ENCODE measurements at places on chromosomes 13 and 19.
A peak's percentile ranks its signal among the peaks of the same experiment; 100 is the strongest.

DNA sequence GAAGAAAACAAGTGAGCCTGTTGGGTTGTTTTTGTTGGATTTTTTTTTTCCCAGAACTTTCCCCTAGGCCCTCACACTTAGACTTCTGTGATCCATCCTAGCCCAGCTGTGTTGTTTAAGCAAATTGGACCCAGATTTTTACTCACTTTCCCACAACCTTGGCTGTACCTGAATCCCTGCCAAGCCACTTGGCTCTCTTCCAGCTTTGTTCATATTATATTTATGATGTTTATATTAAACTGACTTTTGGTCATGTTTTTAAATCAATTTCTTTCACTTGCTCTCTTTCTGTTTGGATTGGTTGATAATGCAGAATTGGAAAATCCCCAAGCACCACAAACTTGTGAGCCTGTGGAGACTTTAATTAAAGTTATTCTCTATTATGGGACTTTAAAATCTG, 16.6 kb downstream of the OLFM4 start:
- no peak for DNase-seq

DNA sequence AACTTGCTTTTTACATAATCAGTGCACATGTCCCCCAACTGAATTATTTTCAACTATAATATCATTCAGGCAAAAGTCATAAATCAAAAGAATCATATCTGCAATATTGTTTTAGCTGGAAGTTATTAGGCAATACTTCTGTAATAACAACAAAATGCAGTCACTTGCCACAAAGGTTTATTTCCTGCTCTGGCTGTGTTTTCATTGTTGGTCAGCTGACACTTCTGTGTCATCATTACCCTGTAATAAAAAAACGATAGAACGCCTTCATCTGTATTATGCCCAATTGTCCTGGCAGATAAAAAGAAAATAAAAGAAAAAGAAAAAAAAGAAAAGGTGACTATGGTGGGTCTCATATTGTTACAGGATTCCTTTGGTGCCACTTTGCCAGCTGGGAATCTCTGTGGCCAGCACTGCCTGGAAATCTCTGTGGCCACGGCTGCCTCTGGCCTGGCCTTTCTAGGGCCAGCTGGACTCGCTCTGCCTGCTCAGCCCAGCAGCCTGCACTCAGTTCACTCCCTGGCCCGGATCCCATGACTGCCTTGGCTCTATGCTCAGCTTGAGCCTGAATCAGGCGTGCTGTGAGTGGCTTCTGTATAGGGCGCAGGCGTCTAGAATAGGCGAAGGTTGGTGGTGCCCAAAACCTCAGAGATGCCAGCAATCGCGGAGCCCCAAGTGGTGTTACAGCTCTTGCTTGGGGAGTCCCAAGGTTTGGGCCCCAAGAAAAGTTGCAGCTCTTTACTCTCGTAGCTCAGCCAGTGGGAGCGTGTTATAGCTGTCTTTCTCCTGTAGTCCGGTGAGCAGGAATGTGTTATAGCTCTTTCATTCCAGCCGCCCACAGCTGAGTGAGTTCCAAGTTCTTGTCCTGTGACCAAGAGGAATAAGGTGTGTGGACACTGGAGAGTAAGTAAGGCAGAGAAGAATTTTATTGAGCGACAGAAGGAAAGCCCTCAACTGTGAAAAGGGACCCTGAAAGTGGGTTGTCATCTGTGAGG, 1227.1 kb downstream of the SLITRK1 start:
- no peak for DNase-seq

GRCh38 chr13:74771964-74772363, 637.8 kb upstream of the KLF12 start:
- DNase-seq: no peak

GRCh38 chr13:67971291-67971690, 741.2 kb upstream of the PCDH9 start:
- DNase-seq: no peak

- DNase-seq: peak; percentile 9
Measured at GRCh38 chr13:109998684-109999533, 212.5 kb upstream of the IRS2 start.

- DNase-seq: no peak
Measured at GRCh38 chr13:100941377-100942368, 267.1 kb upstream of the TMTC4 start.

- DNase-seq: no peak
Measured at GRCh38 chr13:26052337-26052736, 521 bp upstream of the SHISA2 start.

DNA sequence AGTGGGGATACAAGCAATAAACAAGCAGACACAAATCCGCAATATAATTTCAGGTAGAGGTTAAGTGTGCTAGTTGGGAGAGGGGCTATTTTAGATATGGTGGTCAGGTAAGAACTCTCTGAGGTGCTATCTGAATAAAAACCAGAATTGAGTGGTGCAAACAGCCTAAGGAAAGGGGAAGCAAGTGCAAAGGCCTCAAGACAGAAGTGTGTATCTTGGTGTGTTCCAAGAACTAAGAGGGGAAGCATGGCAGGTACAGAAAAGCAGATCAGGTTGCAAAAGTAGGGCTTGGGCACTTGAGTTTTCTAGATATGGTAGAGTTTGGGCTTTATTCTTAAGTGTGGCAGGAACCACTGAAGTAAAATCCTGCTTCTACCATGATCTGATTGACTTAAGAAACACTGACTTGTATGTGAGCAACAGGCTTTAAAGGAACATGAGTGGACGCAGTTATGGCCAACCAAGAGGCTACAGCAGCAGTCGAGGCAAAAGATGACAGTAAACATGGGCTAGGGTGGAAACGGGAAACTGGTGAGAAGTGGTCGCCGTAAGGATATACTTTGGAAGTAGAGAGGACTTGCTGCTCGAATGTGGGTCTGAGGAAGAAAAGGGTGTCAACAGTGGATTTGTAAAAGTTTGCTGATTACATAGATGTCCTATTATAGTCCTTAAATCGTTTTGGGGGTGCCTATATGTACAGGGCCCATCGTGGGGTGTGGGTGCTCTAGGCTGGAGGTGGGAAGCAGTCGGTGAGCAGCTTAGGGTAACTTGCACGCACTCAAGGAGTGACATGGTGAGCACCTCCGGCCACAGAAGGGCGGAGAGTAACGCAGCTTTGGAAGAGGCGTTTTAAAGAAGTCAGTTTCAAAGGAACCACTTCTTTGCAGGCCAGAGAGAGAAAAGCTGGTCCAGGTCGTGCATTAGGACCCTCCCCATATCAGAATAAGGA, 677 bp downstream of the TGDS start:
- no peak for DNase-seq

- DNase-seq: no peak
Measured at GRCh38 chr19:2560369-2560768, 84.4 kb downstream of the GADD45B start.

- no peak for DNase-seq
Measured at GRCh38 chr13:90103099-90103784, 1244.2 kb upstream of the MIR17HG start.

DNA sequence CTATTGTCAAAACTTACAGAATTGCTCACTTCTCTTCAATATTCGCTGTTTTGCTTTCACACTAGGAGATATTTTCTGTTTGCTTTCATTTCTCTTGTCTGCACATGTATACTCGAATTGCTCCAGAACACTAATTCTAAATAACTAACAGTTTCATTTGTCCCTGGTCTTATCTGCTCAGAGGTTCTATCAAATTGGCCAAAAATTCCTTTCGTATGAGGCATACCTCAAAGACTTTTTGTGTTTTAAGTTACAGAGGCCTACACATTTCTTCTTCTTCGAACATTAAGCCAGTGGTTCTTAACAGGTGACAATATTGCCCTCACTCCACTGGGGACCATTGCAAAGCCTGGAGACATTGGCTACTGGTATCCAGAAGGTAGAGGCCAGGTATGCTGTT, 1314.6 kb downstream of the EFNB2 start:
- DNase-seq: no peak

DNA sequence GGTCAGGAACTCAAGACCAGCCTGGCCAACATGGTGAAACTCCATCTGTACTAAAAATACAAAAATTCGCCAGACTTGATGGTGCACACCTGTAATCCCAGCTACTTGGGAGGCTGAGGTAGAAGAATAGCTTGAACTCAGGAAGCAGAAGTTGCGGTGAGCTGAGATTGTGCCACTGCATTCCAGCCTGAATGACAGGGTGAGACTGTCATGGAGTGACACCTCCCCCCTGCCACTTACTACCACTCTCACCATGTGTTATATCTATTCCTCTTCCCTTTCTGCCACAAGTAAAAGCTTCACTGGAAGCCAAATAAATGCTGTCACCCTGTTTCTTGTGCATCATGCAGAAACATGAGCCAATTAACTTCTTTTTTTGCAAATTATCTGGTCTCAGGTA, 10.6 kb upstream of the CEACAM4 start:
- no peak for DNase-seq

DNA sequence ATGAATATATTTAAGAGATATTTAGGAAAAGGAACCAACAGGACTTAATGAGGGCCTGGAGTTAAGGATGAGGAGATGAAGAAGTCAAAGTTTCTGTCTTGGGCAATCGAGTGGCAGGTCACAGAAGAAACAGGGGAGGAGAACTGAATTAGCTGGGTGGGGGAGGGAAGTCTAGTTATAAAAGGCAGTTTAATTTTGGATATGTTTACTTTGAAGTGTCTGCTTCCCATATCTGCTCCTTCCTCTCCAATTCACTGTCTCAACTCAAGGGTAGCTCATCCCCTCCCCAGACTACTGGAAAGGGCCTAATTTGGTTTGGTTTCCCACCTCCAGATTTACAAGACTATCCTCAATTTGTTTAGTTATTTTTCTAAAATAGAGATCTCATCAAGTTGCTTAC, 195.9 kb downstream of the VWA8 start:
- no peak for DNase-seq

GRCh38 chr13:33388286-33388998, 102.9 kb upstream of the STARD13 start:
- DNase-seq: no peak

DNA sequence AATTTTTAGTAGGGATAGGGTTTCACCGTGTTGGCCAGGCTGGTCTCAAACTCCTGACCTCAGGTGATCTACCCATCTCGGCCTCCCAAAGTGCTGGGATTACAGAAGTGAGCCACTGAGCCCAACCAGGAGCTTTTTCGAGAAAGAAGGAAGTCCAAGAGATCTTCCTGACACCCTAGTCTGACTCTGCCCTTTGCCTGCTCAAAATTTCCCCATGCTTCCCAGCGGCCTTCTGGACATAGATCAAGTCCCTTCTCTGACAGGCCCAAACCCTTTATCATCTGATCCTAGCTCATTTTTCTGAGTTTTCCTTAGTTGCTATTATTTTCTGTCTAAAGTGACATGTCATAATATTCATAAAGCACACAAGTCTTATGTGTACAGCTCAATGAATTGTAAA, 1.5 kb upstream of the BAX start:
- no peak for DNase-seq

DNA sequence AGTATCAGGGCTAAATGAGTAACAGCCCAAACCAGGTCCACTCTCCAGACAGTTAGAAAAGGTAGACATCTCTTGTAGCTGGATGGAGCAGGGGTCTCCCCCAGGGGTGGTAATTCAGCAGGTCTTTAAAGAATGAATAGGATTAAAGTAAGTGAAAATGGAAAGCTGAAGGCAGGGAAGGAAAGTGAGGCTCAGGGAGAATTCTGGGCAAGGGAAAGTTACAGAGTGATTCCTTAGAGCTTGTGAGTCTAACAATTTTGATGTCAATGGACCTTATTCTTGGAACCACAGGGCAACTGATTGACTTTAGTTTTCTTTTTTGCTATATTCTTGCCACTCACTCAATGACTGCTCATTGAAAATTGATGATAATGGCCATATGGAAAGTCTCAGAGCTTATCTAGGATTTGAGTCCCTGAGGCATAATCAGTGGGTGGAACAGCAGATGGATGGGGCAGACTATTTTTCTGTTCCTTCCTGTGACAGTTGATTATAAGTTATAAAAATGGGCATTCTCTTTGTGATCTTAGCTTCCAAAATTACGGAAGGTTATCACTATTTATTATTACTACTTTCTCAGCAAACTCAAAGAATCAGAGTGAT, 76.9 kb downstream of the LRCH1 start:
- DNase-seq: no peak

GRCh38 chr13:37385248-37385647, 213.3 kb downstream of the POSTN start:
- DNase-seq: no peak

DNA sequence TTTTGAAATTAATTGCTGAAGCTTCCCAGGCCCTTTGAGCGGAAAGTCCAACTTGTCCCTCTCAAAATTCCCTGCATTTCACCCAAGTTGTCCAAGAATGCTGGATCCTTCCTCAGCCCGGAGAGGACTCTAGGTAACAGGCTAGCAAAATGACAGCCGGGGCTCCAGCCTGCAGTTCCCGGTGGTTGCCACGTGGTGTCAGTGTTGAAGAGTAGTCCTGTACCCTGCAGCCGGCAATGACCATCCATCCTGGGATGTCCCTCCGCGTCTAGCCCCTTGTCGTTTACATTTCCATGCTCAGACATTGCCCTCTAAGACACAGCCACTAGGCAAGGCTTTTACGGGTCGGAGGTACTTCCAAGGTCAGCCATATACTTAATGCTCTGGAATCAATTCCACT, 31.4 kb upstream of the MTIF3 start:
- no peak for DNase-seq

DNA sequence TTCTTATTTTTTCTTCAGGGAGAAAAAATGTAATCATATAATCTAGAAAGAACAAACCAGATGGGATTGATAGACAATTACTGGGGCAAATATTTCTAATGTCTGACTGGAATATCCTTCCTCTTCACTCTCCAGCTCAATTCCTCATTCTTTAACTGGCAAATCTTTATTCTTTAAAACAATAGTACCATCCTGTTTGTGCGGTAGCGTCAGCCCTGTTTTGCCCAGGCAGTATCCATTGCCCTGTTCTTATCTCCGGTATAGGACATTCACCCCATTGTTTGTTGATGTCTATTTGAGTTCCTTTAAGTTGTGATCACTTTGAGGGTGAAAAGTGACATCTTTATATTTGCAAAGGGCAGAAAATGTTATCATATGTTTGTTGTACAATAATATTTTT, 185.4 kb downstream of the POSTN start:
- no peak for DNase-seq

- DNase-seq: no peak
Measured at GRCh38 chr13:111512707-111513106, 192.3 kb downstream of the TEX29 start.

DNA sequence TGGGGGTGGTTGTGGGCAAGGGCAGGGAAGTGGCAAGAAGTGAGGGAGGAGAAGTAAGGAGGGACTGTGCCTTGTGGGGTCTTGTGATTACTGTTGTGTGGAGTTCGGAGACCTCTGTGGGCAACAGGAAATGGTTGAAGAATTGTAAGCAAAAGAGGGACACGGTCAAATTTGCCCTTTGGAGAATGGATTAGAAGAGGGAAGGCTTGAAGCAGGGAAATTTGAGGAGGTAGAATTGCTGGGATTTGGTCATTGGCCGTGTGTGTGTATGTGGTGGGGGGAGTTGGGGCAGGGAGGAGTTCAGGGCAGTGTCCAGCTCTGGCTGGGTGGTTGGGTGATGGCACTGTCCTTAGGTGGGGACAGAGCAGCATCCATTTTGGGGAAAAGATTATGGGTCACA, 3.6 kb downstream of the WASF3 start:
- no peak for DNase-seq

- DNase-seq: no peak
Measured at GRCh38 chr13:27442071-27442647, 8.2 kb downstream of the MTIF3 start.

Data from hippocampal formation (tissue), 2 donors.